ENCODE measurements at places on chromosomes 2 and 18.

DNA sequence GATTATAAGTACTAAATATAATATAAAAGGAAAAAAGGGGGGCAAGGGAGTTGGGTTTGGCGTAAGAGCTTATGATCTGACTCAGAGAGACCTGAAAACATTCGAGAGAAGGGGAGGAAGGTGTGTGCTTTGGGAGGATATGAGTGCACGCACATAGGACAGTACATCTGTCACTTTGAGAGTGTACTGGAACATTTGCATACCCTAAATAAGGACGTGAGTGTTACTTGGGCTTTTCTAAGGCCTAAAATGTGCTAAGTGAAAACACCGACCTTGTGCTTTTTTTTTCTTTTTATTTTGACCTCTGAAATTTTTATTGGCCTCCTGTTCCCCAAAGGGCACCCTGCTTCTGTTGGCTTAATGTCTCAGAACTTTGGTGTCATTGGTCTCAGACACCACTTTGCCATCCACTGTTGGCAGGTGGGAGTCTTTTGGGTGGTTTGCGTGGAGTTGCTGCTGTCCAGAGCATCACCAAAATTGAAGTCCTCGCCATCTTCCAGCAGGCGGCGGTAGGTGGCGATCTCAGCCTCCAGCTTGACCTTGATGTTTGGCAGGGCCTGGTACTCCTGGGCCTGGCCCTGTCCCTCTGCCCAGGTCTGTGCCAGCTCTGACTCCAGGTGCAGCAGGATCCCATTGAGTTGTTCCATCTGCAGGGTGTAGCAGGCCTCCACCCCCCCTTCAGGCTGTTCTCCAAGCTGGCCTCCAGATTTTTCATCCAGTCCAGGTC, 57.7 kb downstream of the CD28 start:
- no peak for DNase-seq

GRCh38 chr18:63559567-63560491, 17.7 kb downstream of the SERPINB12 start:
- no peak for DNase-seq

- DNase-seq: no peak
These were observed 171.3 kb upstream of the ID2 start for GRCh38 chr2:8510519-8510918.

DNA sequence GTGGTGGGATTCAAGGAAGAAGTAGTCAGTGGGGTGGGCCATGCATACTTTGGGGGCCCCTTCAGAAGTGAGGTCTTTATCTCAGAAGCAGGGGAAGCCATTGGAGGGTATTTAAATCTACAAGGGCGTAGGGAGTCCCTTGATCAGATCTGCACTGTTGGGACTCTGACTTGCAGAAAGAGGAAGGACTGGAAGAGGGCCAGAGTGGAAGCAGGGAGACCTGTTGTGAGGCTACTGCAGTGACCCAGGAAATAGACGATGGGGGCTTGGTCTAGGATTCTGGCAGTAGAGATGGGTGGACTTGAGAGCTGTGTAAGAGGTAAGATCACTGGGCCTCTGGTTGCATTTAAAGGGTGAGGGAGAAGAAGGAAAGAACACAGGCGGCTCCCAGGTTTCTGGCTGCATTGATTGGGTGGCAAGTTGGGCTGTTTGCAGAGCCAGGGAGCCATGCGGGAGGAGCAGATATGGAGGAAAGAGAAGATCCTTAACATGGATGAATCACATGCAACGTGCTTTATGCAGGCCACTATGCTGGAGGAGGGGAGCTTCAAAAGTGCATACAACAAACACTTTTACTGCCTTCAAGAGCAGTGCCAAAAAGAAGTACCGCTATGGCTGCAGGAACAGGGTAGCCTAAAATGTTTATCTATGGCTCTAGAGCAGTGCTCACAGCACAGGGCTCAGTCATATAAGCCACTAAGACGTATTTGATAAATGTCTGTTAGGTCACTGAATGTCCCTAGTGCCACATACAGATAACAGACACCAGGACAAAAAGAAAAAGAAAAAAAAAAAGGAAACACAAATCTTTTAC, 2.3 kb downstream of the SFXN5 start:
- DNase-seq: no peak

DNA sequence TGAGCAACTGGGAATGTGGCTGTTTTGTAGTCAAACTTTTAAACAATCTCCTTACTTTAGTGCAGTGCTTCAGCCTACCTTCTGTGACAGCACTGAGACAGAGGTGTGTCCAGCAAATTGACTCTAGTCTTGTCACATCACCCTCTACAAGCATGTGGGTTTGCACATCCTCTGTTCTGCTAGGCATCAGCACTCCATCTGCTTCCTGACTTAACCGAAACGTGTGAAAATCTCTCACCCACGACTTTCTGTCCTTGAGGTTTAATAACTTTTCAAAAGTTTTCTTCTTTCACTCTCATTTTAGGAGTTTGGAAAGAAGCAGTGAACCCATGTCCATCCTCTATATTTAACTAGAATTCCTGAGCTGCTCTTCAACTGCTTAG, 42.6 kb downstream of the TTR start:
- DNase-seq: no peak

DNA sequence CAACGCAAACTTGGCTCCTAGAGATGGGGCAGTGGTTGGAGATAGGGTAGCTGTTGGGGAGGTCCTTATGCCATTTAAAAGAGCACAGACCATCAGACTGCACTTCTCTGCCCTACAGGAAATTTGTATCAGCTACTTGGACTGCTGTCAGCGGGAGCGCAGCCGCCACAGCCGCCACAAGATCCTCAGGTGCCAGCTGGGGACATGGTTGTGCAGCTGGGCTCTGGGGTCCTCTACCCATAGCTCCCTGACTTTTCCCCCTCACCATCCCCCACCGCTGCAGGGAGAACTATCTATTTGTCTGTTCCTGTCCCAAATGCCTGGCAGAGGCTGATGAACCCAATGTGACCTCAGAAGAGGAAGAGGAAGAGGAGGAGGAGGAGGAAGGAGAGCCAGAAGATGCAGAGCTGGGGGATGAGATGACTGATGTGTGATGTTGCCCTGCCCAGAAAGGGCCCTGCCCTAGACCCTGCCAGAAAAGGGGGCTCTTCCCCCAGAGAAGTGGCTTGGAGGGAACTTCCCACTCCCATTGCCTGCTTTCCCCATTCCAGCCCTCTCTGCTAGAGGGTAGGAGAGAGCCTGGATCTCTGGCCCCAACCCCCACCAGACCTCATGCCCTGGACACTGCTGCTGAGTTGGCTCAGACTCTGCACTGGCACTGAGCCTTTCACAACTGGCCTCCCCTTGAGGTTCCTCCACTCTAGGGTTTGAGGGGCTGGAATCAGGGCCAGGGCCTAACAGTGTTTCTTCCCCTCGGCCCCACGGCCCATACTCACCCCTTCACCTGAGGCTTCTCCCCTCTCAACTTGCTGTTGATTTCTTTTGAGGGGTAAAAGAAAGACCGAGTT, 7.3 kb downstream of the PRADC1 start:
- no peak for DNase-seq

- no peak for DNase-seq
These were observed 213.4 kb downstream of the TMEM163 start for GRCh38 chr2:134505446-134505845.

DNA sequence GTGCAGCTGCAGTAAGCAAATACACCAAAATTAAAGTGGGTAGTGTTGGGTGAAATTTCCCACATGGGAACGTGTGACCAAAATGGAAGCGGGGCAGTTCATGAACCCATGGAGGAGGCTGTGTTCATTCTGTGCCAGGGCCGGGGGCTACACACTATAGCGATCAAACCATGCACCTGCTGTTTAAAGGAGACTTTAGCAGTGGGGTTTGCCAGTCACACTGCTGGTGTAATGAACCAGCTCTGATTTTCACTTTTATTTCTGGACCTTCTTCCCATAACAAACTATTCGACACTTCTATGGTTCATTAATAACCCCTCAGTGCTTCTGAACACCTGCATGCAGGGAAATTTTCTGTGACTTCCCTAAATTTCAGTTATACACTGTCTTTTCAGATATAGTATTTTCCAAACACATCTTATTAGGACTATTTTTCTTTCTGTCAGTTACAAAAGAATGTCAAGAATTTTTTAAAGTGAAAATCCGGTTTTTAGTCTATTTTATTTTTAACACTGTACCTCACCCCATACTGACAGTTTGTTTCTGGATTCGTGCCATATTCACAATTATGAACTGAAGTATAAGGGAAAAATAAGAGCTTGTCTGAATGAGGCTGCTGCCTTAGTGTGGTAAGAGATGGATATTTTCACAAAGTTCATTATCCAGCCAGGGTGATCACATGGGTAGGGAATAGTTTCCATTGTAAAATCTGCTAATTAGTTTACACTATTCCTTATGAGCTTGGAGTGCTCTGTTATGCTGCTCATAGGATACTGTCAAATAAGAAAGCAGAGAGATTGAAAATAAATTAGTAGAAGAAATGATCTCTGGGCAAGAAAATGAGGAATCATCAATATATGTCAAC, 111.3 kb upstream of the CAVIN2 start:
- DNase-seq: no peak

GRCh38 chr2:17323697-17324096, 194.5 kb downstream of the RAD51AP2 start:
- DNase-seq: no peak

DNA sequence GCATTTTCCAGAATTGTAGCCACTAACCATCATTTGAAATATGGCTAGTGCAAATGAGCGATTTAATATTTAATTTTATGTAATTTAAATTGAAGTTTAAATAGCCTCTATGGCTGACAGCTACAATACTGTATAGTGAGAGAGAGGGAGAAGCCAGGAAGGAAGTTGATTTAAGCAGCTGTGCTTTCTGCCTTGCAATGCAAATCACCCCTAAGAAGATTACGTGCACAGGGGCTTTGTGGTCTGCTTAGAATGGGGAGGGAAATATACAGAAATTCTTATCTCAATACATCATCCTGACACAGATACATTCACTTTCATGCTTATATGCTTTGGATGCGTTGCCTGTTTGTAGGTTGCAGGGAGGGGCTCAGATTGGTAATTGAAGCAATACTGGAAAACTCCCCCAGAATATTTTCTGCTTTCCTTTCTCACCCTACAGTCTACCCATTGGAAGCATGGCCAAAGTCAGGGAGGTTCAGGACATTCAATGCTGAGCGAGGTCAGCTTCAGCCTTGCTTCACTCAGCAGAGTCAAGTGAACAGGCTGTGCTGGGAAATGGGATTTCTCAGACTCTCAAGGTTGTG, 674.0 kb downstream of the CNTNAP5 start:
- no peak for DNase-seq

GRCh38 chr18:3924455-3924854, 474.5 kb downstream of the TGIF1 start:
- no peak for DNase-seq

All from stimulated activated CD4-positive, alpha-beta T cell treated with anti-CD3 and anti-CD28 coated beads, Interleukin-1b, Interleukin-23, amount 100 ng/mL, for 1 hour (primary cell).